Stimulated activated CD8-positive, alpha-beta memory T cell treated with anti-CD3 and anti-CD28 coated beads, Interleukin-15, amount 100 ng/mL, for 48 hours (primary cell): ENCODE measurements at places on chromosomes 4 and X.

- DNase-seq = no peak
Measured at GRCh38 chr4:33924811-33925210, 2319.5 kb downstream of the ARAP2 start.

DNA sequence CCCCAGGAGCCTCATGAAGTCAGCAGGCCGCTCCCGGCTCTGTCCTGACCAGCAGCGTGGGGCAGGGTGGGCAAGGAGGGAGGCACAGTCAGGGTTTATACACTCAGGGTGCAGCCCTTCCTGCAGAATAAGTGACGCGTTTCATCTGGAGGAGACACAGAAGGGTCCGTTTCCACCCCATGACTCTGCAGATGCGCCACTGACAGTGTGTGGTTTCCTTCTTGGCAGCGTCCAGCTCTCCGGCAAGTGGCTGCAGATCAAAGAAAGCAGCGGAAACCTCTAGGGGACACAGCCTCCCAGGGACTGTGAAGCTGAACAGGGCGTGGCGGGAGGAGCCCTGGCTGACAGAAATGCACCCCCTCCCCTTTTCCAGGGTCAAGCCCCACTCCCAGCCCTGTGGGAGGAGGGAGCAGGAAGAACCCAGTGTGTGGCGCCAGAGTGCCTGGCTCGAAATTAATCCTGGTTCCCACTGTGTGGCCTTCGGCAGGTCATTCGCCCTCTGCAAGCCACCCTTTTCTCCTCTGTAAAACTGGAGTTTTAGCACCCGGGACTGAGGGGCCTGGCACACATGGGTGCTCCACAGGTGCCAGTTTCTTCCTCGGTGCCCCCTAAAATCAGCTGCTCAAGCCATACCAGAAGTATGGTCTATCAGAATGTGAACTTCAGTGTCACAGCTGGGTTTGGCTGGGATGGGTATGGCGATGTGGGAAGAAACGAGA lies 17.3 kb upstream of the TBC1D14 start:
- no peak for DNase-seq

DNA sequence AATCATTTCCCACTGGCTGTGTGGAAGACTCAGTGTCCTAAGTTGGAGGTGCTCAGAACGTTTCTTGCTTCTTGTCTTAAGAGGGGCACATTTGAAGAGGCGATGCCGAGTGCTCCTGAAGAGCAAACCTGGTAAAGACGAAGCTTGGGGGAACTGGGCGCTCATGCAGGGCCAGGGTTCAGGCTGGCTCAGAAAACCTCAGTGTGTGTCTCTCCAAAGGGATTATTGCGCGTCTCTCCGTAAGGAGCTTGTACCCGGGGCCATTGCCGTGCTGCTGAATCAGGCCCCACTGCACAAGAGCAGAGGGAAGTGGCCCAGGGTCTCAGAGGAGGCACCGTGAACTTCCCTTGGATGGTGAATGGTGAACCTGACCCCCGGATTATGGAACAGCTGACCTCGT lies 44.4 kb downstream of the PSAPL1 start:
- no peak for DNase-seq

GRCh38 chr4:152599095-152599494 lies 63.2 kb upstream of the FBXW7 start:
- no peak for DNase-seq

DNA sequence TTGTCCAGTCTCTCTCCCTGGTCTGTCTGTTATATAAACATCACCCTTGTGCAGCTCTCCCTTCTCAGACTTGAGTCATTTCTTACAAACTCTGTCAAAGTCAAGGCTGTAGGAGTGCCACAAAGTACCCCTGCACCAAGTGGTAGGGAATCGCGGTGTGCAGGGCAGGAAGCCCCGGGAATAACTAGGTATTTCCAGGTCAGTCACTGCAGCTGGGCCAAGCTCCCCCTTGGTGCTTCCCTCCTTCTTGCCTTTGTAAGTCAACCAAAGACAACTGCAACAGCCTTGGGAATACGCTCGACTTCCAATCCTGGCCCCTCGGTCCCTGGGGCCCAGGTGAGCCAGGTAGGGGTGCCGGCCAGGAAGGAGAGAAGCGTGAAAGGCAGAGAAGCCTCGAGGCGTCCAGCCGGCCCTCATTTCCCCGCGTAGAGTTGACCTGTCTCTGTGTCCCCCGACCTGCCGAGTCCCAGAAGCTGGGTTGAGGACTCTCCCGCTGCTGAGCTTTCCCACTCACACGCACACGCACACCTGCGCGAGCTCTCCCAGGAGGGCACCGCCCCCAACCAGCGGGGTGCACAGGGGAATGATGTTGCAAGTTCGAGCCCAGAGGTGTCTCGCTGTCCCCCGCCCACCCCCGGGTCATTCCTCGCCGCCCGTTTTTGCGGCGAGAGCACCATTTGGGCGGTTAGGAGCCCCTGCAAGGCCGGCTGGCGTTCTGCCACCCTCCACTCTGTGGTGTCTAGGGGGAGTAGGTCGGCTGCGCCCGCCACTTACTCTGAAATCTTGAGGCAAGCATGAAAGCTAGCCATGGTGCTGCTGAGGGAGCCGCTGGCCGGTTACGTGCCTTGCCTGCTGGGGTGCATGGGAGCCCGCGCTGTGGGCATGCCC lies 22.8 kb upstream of the KIAA1210 start:
- no peak for DNase-seq

DNA sequence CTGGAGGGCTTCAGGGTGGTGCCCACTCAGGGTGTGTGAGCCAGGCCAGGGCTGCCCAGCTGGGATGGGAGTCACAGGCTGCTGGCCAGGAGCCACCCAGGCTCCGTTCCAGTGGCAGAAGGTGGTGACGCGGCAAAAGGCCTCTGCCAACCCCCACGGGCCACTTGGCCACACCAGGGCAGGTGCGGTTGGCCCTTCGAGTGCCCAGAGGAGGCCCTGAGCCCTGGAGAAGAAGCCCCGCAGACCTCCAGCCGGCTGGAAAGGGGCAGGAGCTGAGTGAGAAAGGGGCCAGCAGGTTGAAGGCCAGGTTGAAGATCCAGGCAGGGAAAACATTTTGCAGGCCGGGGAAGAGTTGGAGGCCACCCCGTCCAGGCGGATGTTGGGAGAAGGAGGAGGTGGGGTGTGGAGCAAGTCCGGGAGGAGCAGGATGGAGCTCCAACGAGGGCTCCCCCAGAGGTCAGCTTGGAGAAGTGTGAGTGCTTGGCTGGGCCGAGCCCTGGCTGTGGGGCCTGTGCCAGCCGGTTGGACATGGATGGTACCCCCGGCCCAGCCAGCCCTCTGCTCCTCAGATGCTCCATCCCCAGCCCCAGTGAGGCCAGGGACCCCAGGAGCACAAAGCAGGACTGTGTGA lies 2.8 kb upstream of the CPLX1 start:
- no peak for DNase-seq

DNA sequence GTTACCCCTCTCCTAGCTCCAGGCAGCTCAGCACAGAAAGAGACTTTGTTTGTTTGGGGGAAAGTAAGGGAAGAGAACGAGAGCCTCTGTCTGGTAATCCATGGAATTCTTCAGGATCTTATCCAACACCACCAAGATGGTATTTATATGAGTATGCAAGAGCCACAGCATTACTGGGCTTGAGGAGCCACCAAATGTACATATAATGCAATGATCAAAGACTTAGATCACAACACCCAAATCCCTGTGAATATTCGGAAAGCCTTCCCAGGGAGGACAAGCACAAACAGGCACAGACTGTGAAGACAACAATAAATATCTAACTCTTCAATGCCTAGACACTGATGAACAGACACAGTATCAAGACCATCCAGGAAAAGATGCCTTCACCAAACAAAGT lies 116.6 kb downstream of the UPRT start:
- no peak for DNase-seq

- DNase-seq = no peak
Measured at GRCh38 chr4:140680686-140681085, 75.5 kb downstream of the TBC1D9 start.

- DNase-seq = peak; percentile 8
Measured at GRCh38 chr4:55435141-55435841, 39.5 kb downstream of the TMEM165 start.

DNA sequence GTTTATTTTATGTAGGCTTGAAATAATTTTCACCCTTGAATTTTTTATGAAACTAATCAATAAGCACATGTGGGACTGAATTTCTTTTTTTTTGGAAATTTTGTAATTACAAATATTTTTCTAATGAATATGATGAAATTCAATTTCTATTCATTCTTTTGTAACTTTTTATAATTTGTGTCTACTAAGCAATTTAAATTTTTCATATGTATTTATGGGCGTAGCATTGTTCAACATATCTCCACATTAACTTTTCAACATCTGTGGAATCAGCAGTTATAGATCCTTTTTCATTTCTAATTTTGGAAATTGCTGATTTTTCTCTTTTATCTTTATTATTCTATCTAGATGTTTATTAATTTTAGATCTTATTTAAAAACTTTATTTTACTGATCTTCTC lies 1320.3 kb downstream of the C4orf33 start:
- DNase-seq = no peak

DNA sequence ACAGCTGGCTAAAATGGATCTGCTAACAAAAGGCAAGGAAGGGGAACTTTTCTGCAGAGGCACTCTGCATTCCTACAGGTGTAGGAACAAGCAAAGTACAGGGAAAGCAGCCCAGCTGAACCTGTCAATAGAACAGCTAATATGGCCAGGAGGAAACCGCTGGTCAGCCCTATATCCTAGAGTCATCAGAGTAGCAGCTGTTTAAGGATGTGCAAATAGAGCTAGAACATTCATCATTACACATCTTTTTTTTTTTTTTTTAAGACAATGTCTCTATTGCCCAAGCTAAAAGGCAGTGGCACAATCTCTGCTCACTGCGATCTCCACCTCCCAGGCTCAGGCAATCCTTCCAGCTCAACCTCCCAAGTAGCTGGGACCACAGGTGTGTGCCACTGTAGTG lies 163.0 kb downstream of the BTC start:
- DNase-seq = no peak

DNA sequence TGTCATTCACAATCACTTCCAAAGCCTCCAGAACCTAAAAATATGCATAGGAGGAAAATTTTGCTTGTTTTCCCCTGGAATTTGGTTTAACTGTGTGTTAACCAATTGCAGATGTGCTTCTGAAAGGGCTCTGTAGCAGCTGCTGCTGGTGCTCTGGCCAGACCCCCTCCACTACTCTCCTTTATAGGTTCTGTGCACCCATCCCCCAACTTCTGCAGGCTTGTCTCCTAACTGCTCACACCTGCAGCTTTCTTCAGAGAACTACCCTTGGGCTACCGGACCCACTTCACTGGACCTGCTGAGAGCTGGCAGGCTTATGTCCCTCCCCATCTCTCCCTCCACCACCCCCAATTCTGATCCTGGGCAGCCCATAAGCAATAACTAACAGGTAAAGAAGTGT lies 662.1 kb upstream of the DIPK2B start:
- DNase-seq = no peak

- DNase-seq = peak; percentile 41
Measured at GRCh38 chr4:121072224-121073003, at the start of gene NDNF. TSS of gene NDNF (minus strand) at chr4:121072535. CDS start at chr4:121045837, 26,698 bp downstream.

DNA sequence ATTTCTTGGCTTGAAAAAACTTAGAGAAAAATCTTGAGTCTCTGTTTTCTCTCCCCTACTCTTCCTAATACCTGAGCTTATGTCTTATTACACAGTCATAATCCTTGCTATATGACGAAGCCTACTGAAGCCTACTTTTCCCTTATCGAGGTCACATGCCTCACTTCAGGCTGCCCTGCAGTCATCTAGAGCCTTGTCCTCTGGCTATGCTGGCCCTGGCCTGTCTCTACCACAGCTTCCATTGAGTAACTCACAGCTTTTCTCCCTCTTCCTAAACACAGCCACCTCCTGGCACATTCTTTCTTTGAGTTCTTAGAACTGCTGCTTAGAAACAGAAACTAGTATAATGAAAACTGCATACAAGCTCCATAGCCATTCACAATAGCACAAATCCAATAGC lies 1698.3 kb downstream of the STIM2 start:
- DNase-seq = no peak

GRCh38 chr4:52911684-52912294 lies 49.7 kb downstream of the RASL11B start:
- DNase-seq = peak; percentile 40

GRCh38 chrX:72042852-72043248 lies 88.9 kb downstream of the RTL5 start:
- no peak for DNase-seq

GRCh38 chr4:127236889-127237288 lies 395.9 kb upstream of the INTU start:
- no peak for DNase-seq

DNA sequence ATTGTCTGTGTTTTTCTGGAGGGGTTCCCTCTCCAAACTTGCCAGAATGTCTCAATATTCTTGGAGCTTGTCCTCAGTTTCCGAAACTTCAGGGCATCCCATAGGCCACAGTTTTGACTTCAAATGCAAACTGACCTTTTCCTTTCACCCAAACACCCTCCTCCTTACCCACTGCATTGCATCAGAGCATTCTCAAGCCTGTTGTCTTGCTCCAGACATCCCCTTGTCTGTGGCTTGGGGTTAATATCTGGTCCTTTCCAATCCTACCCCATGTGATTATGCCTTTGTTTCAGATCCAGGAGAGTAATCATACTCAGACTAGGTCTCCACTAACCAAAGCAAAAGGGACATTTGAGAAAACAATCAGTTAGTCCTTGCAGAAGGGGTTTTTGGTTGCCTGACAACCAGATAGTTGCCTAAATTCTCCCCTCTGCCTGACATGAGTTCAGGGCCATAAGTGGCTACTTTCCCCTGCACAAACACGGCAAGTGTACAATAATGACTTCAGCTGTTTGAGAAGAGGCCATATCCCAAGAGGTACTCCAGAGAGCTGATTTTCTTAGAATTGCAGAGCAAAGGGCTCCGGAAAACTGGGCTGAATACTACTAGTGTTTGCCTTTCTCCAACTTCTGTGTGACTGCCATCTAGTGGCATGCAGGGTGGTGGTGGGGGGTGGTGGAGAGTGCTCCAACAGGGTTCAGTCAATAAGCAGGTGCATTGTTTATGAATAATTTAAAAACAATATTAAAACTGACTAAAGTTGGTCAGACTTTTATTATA lies 130.2 kb downstream of the CHRDL1 start:
- DNase-seq = no peak

- no peak for DNase-seq
Measured at GRCh38 chr4:960140-960635, 13.2 kb downstream of the DGKQ start.

- DNase-seq = no peak
Measured at GRCh38 chrX:120625371-120625770, 4.5 kb downstream of the C1GALT1C1 start.

- DNase-seq = no peak
Measured at GRCh38 chr4:187209921-187210613, 486.4 kb upstream of the FAT1 start.

DNA sequence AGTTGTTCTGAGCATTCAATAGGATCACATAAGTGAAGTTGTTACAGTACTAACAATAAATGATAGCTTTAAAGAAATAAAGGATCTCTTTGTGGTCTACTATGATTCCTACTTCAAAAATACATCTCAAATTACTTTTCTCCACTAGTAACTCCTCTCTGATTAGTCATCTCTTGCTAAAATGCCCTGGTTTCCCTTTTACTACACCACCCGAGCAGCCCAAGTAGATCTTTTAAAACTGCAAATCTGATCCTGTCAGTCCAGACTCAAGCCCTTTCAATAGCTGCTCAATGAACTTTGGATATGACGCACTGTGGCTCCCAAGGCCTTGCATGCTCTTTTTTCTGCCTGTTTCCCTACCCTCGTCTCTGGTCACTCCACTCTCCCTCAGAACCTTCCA lies 97.5 kb downstream of the MAOA start:
- no peak for DNase-seq
